ENCODE measurements at places on chromosomes 16 and 17.

DNA sequence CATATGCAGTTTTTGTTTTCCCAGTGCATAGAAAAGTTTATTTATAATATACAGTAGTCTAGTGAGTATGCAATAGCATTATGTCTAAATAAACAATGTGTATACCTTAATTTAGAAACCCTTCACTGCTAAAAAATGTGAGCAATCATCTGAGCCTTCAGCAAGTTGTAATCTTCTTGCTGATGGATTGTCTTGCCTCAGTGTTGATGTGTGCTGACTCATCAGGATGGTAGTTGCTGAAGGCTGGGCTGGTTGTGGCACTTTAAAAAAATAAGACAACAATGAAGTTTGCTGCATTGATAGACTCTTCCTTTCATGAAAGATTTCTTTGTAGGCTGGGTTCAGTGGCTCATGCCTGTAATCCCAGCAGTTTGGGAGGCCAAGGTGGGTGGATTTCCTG lies 13.9 kb upstream of the CAPNS2 start:
- DNase-seq: no peak

DNA sequence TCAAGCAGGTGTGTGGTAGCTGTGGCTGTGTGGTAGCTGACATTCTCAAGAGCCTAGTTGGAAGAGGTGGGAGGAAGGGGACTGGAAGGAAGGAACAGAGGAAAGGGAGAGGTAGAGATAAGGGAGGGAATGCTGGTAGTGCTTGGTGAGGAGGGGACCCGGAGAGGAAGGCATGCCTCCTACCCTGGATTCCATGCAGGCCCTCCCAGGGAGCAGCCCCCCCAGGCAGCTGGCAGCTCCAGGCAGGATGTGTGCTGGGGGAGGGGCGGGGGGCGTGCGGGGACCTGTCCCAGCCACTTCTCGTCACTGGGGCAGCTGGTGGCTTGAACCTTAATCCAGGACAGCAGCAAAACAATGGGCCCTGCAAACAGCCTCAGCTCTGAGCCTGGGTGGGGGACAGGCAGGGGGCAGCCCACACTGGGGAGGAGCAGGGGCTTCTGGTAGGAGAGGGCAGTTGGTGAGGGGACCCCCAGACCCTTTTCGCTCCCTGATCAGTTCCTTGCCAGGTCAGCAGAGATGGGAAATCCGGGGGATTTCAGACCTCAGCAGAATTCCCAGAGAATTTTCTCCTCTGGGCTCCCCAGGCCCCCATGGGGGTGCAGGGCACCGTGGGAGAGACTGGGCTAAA lies 27.1 kb downstream of the ARHGAP23 start:
- no peak for DNase-seq

DNA sequence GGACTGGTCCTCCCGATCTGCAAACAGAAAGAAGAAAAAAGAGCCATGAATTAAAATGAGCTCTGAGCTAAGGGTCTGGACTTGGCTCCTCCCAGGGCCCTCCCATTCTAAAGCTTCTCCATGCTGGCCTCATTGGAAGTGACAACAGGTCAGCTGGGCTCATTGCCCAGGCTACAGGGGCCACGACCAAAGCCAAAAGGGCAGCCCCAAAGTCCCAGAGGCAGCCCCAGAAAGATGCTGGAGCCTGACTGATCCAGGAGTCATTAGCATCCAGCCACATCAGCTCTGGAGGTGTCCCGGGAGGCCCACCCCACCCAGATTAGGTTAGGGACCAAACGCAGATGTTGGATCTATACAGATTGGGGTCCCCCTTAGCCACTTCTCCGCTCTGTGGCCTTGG lies 58.2 kb downstream of the MYH11 start:
- DNase-seq: no peak

DNA sequence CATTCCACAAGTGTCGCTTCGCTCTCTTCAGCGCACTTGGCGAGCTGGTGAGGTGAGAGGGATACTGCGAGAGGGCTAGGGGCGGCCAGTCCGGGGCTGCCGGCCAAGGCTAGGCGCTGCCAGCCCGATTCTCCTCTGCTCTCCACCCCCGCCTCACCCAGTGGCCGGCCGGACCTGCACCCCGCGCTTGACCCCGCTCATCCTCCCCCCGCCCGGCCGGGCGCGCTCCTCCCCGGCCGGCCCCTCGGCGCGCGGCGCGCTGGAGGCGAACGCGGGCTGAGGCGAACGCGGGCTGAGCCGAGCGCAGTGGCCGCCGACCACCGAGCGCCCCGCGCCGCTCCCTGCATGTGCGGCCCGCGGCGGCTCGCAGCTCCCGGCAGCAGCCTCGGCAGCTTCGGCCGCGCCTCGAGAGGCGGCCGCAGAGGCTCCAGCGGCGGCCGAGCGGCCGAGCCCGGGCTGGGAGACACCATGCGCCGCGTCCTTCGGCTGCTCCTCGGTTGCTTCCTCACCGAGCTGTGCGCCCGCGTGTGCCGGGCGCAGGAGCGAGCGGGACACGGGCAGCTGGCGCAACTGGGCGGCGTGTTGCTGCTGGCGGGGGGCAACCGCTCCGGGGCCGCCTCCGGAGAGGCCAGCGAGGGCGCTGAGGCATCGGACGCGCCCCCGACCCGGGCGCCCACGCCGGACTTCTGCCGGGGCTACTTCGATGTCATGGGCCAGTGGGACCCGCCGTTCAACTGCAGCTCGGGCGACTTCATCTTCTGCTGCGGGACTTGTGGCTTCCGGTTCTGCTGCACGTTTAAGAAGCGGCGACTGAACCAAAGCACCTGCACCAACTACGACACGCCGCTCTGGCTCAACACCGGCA lies at the start of gene SHISA9:
Gene SHISA9 (plus strand): TSS at position 2 of the 865 bp plus-strand sequence.
- DNase-seq: no peak

- no peak for DNase-seq
These were observed 621.0 kb downstream of the WWOX start for GRCh38 chr16:78720416-78720815.

GRCh38 chr16:1781758-1782407 lies 488 bp downstream of the SPSB3 start:
- no peak for DNase-seq

- no peak for DNase-seq
These were observed 3.3 kb downstream of the RND2 start for GRCh38 chr17:43028221-43028861.

Data from midbrain (tissue), 1 donor.